ENCODE measurements at places on chromosomes 1 and 21. TPM values are rescaled to one million over a fixed set of nuclear protein-coding genes. Genes with fewer than 3 reads are reported as not detected.
A peak's percentile ranks its signal among the peaks of the same experiment; 100 is the strongest.

Gene ELAVL4
- not detected for total RNA-seq

Gene SLAMF9
- not detected for total RNA-seq

Gene PTCH2
- total RNA-seq: 1.0 TPM

Gene HSD3B1
- not detected for total RNA-seq

Gene PDC
- not detected for total RNA-seq

Gene TMPRSS15
- not detected for total RNA-seq

Gene LCE6A
- not detected for total RNA-seq

Gene MYBPHL
- total RNA-seq: not detected

Gene CEP350
- 30.3 TPM for total RNA-seq

Gene GNAT2
- total RNA-seq: 0.50 TPM

Gene CFHR5
- not detected for total RNA-seq

Gene CELA2B
- not detected for total RNA-seq

Gene PLCH2
- total RNA-seq: 2.1 TPM

Gene C1orf94
- total RNA-seq: not detected

Gene ITGB2
- total RNA-seq: 182 TPM

Gene WLS
- total RNA-seq: not detected

DNA sequence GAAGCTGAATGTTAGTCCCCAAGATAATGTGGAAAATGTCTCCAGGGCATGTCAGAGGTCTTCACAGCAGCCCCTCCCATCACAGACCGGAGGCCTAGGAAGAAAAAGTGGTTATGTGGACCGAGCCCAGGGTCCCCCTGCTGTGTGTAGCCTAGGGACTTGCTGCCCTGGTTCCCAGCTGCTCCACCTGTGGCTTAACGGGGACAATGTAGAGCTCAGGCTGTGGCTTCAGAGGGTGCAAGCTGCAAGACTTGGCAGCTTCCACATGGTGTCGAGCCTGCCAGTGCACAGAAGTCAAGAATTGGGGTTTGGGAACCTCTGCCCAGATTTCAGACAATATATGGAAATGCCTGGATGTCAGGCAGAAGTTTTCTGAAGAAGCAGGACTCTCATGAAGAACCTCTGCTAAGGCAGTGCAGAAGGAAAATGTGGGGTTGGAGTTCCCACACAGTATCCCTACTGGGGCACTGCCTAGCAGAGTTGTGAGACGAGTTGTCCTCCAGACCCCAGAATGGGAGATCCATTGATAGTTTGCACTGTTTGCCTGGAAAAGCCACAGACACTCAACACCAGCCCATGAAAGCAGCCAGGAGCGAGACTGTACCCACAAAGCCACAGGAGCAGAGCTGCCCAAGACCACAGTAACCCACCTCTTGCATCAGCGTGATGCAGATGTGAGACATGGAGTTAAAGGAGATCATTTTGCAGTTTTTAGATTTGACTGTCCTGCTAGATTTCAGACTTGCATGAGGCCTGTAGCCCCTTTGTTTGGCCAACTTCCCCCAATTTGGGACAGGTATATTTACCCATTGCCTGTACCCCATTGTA, 204.9 kb downstream of the MRPL39 start:
- no peak overlapping the region for H3K27ac ChIP-seq
- peaks cover 13% of the 10 kb centered on the region for H3K4me1 ChIP-seq
- peaks cover 8% of the 10 kb centered on the region for H3K36me3 ChIP-seq
- H3K27me3 ChIP-seq: peaks cover 7% of the 10 kb centered on the region
- no peak overlapping the region for H3K4me3 ChIP-seq

GRCh38 chr1:104132382-104132973, 382.8 kb downstream of the AMY1C start:
- H3K27me3 ChIP-seq: no peaks in the 10 kb centered on the region
- no peaks in the 10 kb centered on the region for H3K4me1 ChIP-seq
- no peak overlapping the region for H3K4me3 ChIP-seq
- H3K27ac ChIP-seq: no peak overlapping the region

DNA sequence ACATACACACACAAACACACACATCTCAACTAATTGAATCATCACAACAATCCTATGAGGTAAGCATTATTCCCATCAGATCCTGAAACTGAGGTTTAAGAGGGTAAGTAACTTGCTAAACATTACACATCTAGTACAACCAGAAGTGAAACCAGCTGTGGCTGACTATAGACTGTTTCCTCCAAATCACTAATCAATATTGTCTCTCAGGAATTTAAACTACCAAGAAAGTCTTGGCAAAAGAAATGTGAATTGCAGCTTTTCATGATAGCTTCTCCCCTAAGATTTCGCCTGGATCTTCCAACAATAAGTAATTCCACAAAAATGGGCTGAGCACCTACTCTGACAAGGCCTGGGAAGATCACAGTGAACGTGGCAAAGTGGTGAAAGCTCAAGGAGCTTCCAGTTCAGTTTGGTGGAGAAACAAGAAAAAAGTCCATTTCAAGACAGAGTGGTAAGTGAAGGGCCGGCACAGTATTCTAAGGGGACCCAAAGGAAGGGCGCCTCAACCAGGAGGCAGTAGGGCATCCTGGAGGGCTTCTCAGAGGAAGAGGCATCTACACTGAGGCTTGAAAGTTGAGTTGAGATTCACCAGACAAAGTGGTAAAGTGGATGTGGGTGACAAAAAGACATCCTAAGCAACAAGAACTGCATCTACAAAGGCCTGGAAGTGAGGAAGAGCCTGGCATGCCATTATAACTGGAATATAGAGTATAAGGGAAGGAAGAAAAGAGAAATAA, 22.1 kb downstream of the LRRC52 start:
- no peaks in the 10 kb centered on the region for H3K4me1 ChIP-seq
- peaks cover 15% of the 10 kb centered on the region for H3K27me3 ChIP-seq
- DNase-seq: no peak
- H3K27ac ChIP-seq: no peak overlapping the region

DNA sequence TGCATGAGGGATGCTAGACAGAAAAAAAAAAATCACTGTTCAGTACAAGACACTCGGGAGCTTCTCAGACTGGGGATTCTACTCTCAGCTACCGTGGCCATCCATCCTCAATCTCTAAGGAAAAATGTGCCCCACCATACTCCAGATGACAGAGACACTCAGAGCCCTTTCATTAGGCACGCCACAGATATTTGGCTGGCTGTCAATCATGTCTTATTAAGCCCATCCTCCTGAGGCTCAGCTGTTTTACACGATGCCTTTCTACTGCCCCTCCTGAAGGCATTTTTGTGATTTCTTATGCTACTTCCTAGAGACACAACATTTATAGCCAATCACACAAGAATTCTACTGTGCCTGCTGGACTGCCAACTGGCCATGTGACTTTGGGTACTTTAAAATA, 92.9 kb downstream of the KIF14 start:
- no peak overlapping the region for H3K4me3 ChIP-seq
- no peaks in the 10 kb centered on the region for H3K27me3 ChIP-seq
- no peak for DNase-seq
- H3K27ac ChIP-seq: no peak overlapping the region
- no peaks in the 10 kb centered on the region for H3K36me3 ChIP-seq

DNA sequence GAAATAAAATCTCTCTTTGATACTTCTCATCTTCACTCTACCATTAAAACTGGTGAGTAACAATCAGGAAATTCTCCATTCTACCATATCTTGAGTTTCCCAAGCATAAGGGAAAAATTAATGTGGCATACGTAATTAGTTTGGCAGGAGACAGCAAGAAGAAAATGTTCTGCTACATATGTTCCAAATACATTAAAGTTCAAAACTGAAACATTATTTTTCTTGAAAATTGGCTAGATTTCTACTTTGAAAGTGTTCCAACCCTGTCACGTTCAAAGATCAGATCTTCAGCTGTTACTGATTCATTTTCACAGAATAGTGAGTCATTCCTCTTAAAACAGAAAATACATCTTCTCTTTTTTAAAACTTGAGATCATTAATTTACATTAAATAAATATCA, 48.5 kb downstream of the PIGK start:
- H3K4me1 ChIP-seq: peaks cover 23% of the 10 kb centered on the region
- no peak for DNase-seq
- no peaks in the 10 kb centered on the region for H3K27me3 ChIP-seq
- peaks cover 35% of the 10 kb centered on the region for H3K36me3 ChIP-seq
- H3K4me3 ChIP-seq: no peak overlapping the region

DNA sequence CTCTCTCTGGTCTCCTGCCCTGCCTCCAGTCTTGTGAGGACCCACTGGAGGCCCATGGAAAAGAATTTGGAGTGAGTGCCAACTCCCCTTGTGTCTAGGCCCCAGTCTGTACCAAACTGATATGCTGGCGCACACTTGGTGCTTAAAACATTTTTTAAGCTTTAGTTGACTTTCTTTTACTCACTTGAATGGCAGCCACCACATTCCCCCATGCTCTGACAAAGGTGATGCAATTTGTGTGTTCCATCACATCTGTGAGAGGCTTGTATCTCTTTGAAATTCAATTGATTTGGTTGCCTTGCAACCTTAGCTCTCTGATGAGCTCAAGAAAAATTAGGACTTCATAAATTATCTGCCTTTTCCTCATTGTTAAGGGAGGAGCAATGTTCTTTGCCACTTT, 30.5 kb upstream of the WDTC1 start:
- H3K4me1 ChIP-seq: no peaks in the 10 kb centered on the region
- H3K27me3 ChIP-seq: no peaks in the 10 kb centered on the region
- DNase-seq: no peak
- no peaks in the 10 kb centered on the region for H3K36me3 ChIP-seq
- no peak overlapping the region for H3K4me3 ChIP-seq

DNA sequence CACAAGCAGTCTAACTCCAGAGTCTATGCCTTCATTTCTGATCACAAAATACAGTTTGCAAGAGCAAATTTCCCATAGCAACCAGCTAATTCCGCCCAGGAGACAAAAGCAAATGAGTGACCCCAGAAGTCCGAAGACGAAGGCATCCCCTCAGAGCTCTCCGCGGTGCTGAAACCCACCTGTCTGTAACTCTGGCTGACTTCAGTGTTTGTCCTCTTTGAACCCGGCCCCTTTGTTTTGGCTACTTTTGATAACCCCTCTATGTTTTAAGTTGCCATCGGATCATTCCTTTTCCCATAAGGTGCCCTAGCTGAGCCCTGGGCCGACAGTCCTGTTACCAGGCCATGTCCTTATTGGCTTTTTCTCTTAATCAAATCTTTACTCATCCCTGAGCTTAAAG, 515.8 kb downstream of the PTPRU start:
- H3K36me3 ChIP-seq: no peaks in the 10 kb centered on the region
- DNase-seq: no peak

DNA sequence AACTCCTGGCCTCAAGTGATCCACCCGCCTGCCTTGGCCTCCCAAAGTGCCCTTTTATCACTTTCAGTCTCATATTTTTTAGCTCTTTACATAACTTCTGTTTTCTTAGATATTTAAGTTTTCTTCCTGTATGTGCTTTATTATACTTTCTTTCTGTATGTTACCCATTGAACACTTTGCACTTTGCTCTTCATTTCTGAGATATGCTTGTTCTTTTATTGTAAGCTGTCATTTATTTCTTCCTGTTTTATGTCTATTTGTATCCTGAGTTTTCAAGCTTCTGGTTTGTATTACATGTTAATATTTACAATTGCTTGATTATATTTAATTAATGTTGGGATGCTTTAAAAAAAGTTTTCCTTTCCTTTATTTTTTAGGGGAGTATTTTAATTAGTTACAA, 35.7 kb downstream of the ZSCAN20 start:
- no peaks in the 10 kb centered on the region for H3K36me3 ChIP-seq
- peaks cover 7% of the 10 kb centered on the region for H3K4me1 ChIP-seq
- no peak overlapping the region for H3K4me3 ChIP-seq
- H3K27me3 ChIP-seq: no peaks in the 10 kb centered on the region
- no peak overlapping the region for H3K27ac ChIP-seq

GRCh38 chr1:208122612-208123358, 121.4 kb downstream of the PLXNA2 start:
- H3K4me3 ChIP-seq: no peak overlapping the region
- no peak overlapping the region for H3K27ac ChIP-seq
- no peaks in the 10 kb centered on the region for H3K27me3 ChIP-seq
- H3K4me1 ChIP-seq: no peaks in the 10 kb centered on the region
- H3K36me3 ChIP-seq: no peaks in the 10 kb centered on the region

DNA sequence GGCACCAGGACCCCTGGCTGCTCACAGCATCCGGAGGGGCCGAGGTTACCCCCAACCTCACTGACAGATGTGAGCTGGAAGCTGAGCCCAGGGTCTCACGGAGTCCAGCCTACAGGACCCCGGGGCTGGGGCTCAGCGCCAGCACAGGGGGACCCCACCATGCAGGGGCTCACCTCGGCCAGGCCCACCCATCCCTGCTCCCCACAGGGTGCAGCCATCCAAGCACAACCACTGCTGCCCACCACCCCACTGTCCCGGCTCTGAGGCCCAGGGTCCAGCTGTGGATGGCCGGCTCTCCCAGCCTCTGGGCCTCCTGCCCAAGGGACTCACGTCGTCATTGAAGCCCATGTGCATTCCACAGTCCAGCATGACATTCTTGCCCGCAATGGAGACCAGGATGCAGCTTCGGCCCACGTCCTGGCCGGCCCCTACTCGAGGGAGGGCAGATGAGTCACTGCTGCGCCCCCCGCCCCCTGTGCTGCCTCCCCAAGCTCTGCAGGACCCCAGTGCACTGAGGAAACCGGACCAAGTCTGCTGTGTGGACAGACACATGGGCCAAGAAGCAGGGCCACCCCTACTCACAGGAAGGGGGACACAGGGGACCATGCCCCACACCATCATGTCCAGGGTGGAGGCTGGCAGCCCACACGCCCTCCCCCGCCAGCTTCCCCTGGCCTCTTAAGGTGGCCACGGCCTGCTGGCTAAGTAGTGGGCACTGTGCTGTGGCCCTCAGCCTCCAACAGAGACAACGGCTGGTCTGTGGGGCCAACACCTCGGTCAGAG, 3.6 kb downstream of the INTS11 start:
- no peaks in the 10 kb centered on the region for H3K27me3 ChIP-seq
- H3K4me3 ChIP-seq: peak overlapping the region; percentile 18
